NCI-H1048 (cell line): ENCODE measurements at places on chromosomes 5 and 9.

GRCh38 chr9:503881-504852 lies 289.5 kb downstream of the DOCK8 start:
- DNase-seq: no peak

DNA sequence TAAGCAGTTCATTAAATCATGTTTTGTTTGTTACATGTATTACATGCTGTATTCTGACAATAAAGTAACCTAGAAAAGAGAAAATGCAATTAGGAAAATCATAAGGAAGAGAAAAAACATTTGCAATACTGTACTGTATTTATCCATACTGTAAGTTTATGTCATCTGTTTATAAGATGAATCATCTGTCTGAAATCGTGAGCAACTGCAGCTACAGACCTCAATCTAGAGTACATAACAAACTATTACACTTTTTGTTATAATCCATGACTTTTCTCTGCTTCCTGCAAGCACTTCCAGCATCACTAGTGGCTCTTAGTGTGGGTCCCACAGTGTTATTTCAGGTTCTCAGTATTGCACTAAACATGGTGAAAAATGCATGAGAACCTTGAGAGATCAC lies 144.4 kb upstream of the NR4A3 start:
- DNase-seq: no peak

- DNase-seq: no peak
Measured at GRCh38 chr5:56862909-56863308, 46.5 kb upstream of the SETD9 start.

- DNase-seq: no peak
Measured at GRCh38 chr5:97101189-97101910, 41.1 kb downstream of the LIX1 start.

- no peak for DNase-seq
Measured at GRCh38 chr9:80134487-80134886, 562.7 kb downstream of the TLE4 start.

- DNase-seq: no peak
Measured at GRCh38 chr5:176796411-176796810, 13.9 kb upstream of the UNC5A start.

GRCh38 chr9:77488439-77489126 lies 159.5 kb downstream of the GNA14 start:
- no peak for DNase-seq

DNA sequence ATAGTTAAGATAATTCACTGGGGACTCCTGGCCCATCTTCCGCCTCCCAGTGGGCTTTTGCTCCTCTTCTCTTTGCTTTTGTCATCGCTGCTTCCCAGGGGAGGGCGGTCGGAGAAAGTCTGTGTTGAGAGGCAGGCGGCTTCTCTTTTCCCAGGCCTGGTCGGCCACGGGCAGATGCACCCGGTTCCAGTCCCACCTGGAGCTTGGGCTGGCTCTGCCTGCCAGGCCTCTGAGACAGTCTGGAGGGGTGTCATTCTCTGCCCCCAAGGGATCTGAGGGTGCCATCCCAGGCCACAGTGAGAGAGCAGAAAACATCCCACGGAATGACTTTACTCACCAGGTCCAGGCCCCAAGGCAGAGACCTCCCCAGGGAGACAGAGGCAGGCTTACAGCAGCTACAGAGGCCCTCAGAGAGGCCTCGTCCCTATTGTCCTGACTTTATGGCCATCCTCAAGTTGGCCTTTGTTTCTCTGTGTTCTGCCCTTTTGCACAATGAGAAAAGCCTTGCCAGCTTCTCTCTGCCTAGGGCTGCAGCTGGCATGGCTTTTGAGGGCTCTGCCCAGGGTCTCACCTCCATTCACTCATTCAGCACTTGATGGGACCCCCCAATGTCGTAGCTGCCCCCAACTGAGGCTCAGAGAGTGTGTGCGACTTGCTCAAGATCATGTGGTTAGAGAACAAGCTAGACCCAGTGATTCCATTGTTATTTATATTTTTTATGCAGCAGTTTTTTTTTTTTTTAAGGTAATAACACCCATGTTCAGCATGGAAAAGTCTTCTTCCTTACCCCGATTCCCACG lies 44.2 kb upstream of the BOD1 start:
- DNase-seq: no peak

GRCh38 chr5:117333011-117333410 lies 758.4 kb upstream of the SEMA6A start:
- no peak for DNase-seq

DNA sequence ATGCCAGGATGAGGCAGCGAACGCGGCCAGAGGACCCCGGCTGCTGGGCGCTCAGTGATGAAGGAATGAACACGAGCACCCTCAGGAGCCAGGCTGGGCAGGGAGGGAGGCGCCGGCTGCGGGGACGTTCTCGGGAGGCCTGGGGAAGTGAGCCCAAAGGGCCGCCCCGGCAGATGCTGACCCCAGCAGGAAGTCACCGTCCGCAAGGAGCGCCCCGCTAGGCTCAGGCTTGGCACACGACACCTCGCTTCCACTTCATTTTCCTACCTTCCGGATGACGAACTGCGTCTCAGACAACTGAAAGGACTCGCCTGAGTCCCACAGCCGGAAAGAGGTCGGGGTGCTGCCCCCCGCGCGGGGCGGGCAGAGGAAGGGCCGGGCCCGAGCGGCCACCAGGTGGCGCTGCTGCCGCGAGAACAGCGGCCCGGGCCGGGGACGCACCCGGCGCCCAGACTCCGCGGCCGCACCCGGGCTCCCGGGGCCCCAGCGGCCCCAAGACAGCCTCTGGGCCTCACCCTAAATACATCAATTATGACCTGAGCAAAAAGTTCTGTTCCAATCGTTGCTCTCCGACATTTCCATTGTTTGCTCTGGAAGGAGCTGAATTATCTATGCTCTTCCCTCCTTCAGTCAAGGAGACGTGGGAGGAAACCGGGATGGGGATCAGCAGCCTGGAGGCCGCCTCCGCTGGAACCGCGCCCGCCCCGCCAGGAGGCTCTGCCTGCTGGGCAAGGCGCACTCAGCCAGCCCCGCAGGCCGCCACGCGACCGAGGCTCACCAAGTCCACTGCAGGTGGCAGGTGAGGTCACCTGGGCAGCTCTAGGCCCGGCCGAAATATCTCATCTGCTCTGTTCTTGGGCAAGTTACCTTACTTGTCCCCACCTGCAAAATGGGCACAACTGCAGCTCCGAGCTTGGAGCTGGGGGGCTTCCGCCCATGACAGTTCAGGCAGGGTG lies 107.0 kb downstream of the ZNF354C start:
- DNase-seq: no peak

GRCh38 chr5:16542236-16542635 lies 74.6 kb downstream of the RETREG1 start:
- no peak for DNase-seq

GRCh38 chr5:51650824-51651223 lies 267.6 kb downstream of the ISL1 start:
- DNase-seq: no peak

GRCh38 chr9:126722252-126722921 lies 82.5 kb upstream of the ZBTB43 start:
- DNase-seq: no peak

DNA sequence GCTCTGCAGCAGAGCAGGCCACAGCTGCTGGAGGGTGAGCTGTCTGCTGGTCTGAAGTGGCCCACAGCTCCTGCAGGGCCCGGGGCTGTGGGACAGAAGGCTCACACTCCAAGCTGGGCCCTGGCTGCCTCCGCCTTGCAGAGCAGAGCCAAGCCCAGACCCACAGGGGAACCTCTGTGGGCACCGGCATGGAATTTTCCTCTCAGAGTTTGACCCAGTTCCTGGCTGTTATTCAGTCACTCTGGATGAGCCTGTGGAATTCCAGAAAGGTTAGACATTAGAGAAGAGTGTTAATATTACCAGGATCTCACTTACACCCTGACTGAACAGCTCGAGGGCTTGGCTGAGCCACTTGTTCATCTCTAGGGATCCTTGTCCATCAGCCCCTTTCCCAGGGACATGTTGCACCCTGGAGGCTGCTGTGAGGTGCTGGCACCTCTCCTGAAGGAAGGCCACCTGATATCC lies 17.5 kb downstream of the IL9 start:
- DNase-seq: no peak

- DNase-seq: no peak
Measured at GRCh38 chr9:22009506-22009867, 382 bp upstream of the CDKN2B start.

GRCh38 chr5:168214071-168214470 lies 77.4 kb upstream of the WWC1 start:
- DNase-seq: no peak

GRCh38 chr5:37576552-37576951 lies 197.4 kb downstream of the WDR70 start:
- no peak for DNase-seq

- DNase-seq: no peak
Measured at GRCh38 chr9:123058834-123059233, 25.4 kb downstream of the GPR21 start.

DNA sequence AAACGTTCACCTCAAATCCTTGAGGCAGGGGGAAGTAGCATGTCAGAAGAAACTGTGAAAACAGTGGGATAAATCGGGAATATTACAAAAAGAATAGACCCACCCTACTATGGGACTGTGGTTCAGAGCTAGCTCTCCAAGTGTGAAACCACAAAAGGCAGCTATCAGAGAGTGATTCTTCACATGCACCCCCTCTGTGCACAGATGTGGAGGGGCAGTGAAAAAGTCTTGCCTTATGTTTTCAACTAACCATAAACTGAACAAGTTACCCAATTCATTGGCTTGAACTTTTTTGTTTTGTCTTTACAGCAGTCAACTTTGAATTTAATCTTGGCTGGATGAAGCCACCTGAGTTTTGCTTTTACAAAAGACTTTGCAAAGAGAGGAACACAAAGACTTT lies 98.8 kb upstream of the NR4A3 start:
- DNase-seq: no peak

- no peak for DNase-seq
Measured at GRCh38 chr5:134500699-134501430, 24.6 kb upstream of the JADE2 start.

DNA sequence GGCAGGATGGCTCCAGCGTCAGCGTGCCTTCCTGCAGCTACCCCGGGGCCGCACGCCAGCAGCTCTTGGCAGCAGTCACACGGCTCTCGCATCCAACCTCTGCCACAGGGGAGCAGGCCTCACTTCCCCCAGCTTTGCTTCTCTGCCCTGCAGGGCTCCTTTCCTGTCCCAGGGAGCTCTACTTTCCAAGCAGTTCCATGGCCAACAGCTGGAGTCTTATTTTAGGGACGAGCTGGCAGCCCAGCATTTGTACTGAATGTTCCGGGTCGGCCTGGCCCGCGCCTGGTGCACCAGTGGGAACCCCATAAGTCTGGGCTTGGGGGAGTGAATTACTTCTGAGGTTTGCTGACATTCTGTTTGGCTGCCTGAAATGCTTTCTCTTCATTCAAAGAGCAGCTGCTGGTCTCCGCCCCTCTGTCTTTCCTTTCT lies 34.6 kb downstream of the GADD45G start:
- no peak for DNase-seq

DNA sequence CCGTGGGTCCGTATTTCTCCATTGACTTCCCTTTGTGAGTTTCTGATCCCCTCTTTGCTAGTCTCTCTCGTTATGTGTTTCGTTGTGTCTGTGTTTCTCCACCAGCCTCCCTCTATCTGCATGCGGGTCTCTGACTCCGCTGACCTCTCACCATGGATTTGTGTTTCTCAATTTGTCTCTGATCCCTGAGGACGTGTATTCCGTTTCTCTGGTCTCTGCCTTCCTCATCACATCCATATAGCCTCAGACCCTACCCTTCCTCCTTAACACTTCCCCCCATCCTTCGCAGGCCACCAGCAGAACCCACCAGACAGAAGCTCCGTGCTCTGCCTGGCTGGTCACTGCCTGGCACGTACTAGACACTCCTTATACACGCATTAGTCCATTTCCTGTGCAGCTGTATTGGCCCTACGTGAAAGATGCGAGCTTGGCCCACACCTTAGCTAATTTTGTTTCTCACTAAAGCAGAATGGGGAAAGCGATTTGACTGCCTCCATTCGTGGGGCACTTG lies 631 bp downstream of the B4GALT7 start:
- DNase-seq: no peak

DNA sequence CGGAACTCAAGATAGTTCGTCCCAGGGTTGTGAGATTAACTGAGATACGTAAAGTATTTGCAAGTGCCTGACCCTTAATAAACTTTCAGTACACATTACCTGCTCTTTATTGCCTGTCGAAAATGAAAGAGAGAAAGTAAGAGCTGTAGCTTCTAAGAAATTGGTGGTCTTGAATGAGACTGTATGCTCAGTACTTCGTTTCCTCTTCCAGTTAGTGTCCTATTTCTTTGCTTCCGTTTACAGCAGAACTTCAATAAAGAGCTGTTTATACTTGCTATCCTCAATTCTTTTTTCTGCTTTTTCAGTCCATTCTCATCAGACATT lies 534 bp downstream of the SRFBP1 start:
- DNase-seq: no peak

DNA sequence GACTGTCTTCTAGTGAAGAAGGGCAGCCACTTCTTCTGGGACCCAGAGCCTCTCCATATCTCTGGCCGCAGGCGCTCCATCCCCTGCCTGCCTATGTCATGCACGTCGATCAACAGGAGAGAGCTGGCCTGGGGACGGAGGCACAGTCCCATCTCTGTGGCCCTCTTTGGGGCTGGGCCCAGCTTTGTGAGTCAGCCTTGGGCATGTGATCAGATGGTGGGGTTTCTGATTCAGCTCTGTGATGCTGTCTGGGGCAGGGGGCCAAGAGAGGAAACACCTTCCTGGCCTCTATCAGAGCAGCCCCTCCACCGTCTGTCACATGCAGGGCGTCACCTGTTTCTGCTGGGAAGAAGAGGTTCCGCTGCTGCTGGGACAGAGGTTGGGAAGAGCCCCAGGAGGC lies 72.6 kb downstream of the MVB12B start:
- no peak for DNase-seq

- DNase-seq: no peak
Measured at GRCh38 chr5:132689513-132689912, 15.7 kb downstream of the IL4 start.

DNA sequence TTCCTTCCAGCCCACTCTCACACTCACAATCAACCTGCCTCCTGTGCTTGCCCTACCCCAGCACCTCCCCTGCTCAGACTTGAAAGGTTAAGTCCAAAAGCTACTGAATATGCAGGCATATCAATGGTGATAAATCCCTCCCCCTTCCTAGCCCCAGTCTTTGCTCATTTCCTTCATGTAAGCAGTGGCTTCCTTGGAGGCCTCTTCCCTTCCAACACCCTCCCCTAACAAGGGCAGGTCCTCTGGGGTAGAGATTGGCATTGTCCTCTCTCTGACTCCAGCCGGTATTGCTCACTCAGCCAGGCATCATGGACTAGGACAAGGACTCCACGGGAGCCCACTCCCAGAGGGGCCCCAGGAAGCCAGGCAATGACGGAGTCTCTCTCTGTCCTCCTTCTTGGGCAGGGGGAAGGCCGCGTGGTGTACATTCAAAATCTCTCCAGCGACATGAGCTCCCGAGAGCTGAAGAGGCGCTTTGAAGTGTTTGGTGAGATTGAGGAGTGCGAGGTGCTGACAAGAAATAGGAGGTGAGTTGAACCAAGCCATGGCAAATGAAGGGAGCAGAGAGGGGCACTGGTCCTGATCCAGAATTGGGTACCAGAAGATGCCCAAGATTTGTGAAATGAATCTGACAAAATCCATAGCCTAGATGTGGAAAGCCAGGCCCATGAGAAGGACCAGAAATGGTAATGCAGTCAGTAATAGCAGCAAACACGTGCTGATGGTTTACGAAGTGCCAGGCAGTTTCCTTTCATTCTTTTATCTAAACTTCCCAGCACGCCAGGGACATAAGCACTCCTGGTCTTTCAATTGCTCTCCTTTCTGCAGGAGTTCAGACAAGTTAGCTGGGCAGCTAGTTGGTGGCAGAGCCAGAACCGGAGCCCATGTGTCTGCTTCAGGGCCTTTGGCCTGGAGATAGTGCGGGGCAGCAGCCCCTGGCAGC lies 102.5 kb downstream of the PDE6A start:
- no peak for DNase-seq

- no peak for DNase-seq
Measured at GRCh38 chr5:123451047-123451446, 27.8 kb upstream of the CEP120 start.

- no peak for DNase-seq
Measured at GRCh38 chr9:129471201-129472019, 149.5 kb downstream of the C9orf50 start.
